AG09319 (cell line): ENCODE measurements at places on chromosomes 2 and 18.

- no peak for DNase-seq
These were observed 34.4 kb upstream of the FZD7 start for GRCh38 chr2:201999279-201999678.

- DNase-seq, result no peak
These were observed 3.1 kb downstream of the PARD6G start for GRCh38 chr18:80244167-80244566.

DNA sequence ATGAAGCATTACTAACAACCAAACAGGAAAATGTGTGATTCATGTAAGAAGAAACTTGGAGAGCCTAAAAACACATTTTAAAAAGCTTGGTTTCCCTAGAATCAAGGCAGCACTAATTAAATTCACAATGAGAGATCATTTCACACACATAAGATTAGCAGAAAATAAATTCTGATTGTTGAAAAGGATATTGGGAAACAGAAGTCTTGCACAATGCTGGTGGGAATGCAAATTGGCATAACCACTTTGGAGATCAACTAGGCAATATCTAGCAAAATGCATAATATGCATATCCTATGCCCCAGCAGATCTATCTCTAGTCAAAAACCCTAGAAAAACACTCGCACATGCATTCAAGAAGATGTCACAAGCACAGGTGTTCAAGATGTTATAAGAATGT, 75.3 kb upstream of the SIX3 start:
- DNase-seq, result no peak

DNA sequence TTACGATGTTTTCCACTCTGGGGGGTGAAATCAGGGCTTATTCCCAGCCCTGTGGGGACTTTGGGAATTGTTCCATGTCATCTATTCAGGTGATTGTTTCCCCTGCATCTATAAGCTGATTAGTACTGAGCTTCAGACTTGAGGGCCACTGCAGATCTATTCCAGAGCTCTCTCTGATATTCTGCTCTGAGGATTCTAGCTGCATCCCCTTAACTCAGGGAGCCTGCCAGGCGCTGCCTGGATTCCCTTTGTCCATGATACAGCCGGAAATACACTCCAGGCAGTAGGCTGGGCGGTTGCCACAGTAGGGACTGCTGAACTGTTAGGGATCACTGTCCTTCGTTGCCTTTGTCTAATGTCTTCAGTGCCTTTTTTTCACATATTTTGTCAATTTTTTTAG, 31.3 kb downstream of the PTRHD1 start:
- DNase-seq, result no peak

DNA sequence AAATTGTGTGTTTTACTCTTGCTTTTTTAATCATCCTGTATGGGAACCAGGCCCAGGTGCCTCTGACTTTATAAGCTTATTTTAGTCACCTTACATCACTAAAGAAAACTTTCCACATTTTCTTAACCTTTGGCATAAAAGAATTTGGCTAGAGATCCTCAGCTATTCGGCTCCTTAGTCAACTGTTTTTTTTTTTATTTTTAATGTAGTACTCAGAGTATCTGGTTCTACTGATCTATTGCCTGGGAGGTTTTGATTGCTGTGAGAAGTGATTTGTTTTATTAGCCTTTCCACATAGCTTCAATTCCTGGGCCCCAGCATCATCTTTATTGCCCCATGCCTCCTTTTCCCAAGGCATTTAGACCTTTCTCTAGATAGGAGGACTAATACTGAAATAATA, 121.0 kb downstream of the MYO1B start:
- peak; percentile 59 for DNase-seq

GRCh38 chr18:12028674-12029073, 47.4 kb downstream of the IMPA2 start:
- DNase-seq, result no peak

DNA sequence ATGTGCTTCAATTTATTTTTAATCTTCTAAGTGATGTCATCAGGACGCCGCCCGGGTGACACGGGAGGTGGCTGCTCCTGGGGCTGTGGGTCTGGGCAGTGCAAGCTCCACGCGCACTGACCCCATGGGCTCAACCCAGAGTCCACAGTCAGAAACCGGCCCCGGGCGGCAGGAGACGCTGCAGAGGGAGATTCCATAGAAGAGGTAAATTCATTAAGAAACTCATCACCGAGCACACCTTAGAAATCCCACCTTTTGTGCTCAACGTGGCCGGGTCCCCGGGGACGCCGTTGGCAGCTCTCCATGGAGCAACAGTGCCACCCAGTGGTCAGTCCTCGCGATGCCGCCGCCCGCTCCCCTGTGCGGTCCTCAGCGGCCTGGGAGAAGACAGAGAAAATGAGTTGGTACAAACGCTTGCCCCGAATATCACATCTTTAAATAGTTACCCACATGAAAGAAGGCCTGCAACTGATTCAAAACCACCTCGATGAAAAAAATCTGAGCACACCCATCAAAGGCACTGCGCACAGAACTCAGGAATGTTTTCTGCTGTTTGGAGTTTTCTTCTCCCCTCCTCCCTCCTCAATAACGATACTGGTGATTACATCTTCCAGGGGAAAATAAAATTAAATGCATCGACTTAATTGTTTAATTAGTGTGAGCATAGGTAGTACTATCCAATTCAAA, 92.6 kb downstream of the CMPK2 start:
- DNase-seq, result no peak

DNA sequence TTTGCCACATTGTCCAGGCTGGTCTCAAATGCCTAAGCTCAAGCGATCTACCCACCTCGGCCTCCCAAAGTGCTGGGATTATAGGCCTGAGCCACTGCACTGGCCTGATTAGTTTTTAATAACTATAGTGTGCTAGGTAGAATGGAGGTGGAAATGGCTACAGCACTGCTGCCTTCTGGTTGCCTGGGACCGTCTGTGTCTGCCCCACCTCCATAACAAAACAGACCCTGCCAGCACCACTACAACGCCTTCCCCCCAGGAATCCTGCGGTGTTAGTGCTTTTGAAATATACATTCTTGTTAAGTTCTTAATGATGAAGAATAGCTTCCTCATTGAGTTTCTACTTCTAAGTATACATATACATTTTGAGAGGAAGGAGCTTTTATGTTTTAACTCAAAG, 148.2 kb upstream of the ITGA6 start:
- no peak for DNase-seq

DNA sequence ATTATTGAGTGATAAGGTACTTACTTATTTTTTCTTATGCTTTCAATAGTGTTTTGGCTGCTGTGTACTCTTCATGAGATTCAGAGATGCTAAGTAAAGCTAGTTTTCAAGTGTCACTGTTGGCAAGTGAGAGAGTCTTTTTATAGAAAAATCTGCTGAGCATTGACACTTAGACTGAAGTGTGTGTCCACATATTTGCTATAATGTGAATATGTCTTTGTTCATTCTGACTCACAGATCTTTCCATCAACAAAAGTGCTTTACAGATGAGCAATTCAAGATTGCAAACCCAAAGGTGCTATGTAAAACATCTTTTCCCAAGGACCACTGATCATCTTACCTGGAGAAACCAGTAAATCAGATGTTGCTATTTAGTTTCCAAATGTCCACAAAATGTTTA, 410.6 kb upstream of the FIGN start:
- no peak for DNase-seq

GRCh38 chr2:159379181-159379580, 92.7 kb upstream of the WDSUB1 start:
- DNase-seq, result no peak

DNA sequence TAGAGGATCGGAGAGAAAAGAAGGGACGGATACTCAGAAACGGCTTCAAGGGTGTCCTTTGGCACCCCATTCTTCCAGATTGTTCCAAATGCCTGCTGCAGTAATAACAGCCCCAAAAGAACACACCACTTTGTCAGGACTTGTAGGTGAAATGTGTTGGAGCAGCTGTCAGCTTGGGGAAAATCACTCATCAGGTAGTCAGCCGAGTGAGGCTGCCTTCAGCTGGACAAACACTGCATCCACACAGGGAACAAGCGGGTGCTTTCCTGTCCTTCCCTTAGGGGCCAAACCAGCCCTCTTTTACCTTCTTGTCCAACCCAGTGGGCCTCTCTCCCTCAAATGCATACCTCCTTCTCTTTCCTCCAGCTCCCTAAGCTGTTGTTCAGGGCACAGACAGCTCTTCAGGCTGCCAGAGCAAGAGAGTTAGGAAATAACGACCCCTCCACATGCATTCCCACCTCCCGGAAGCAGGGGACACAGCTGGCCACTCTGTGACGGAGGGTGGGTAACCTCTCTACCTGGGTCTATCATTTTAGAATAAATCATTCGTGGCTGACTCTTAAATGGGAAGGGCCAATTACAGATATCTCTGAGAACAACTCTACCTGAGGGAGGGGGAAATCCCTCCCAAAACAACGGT, 48.1 kb downstream of the BCL11A start:
- DNase-seq, result no peak

DNA sequence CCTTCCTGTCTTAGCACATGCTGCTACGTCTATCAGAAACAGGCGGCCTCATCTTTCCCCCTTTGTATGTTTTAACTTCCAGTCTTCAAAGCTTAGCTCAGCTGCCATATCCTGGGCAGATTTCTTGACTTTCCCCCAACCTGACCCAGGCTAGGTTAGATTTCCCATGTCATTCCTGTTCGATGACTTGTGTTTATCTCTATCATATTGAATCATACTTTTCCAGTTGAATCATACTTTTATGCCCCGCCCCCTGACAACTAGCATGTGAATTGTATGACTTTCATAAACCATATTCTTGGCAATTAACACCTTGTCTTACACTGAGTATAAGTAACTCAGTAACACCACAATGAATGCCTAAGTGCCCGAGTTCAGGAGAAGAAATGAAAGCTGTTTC, 128.3 kb downstream of the CYRIA start:
- DNase-seq, result no peak

DNA sequence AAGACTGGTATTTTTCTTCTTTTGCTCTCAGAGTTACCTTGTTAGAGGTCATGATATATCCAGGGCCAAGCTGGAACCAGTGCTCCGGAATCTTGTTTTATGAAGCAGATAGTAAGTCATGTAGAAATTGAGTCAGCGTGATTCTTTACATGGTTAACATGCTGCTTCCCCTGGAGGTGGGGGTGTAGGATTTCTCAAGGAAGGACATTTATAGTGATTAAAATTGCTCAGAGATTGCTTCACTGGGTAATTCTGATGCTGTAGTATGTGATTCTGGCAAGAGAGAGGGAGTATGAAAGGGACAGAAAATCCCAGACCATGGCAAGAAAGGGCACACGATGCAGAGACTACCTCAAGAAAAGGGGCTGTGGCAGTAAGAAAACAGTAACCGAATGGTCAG, 8.0 kb upstream of the MYL1 start:
- no peak for DNase-seq

DNA sequence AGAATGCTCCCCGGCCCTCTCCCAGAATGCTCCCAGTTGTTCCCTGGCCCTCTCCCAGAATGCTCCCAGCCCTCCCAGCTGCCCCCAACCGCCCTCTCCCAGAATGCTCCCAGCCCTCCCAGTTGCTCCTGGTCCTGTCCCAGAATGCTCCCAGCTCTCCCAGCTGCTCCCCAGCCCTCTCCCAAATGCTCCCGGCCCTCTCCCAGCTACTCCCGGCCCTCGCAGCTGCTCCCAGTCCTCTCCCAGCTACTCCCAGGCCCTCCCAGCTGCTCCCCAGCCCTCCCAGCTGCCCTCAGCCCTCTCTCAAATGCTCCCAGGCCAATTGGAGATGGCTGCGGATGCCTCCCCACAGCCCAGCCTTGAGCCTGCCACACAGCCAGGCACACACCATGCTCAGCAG, 31.1 kb downstream of the BIN1 start:
- DNase-seq, result no peak

GRCh38 chr2:53096351-53096750, 671.3 kb upstream of the CHAC2 start:
- DNase-seq, result no peak

DNA sequence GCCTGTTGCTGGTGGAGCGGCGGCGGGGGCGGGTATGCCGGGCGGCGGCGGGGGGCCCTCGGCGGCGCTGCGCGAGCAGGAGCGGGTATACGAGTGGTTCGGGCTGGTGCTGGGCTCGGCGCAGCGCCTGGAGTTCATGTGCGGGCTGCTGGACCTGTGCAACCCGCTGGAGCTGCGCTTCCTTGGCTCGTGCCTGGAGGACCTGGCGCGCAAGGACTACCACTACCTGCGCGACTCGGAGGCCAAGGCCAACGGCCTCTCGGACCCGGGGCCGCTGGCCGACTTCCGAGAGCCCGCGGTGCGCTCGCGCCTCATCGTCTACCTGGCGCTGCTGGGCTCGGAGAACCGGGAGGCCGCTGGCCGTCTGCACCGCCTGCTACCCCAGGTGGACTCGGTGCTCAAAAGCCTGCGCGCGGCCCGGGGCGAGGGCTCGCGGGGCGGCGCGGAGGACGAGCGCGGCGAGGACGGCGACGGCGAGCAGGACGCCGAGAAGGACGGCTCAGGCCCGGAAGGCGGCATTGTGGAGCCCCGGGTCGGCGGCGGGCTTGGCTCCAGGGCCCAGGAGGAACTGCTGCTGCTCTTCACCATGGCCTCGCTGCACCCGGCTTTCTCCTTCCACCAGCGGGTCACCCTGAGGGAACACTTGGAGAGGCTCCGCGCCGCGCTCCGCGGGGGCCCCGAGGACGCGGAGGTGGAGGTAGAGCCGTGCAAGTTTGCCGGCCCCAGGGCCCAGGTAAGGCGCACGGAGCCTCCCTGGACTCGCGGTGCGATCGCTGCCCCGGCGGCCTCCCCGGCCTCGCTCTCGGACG, 1.0 kb downstream of the ZCCHC2 start:
- DNase-seq, result no peak
